Choroid plexus epithelial cell (primary cell): ENCODE measurements at places on chromosomes 11 and 22.

GRCh38 chr22:38017272-38017920 is 33.0 kb upstream of the SOX10 start:
- peak; percentile 74 for DNase-seq

DNA sequence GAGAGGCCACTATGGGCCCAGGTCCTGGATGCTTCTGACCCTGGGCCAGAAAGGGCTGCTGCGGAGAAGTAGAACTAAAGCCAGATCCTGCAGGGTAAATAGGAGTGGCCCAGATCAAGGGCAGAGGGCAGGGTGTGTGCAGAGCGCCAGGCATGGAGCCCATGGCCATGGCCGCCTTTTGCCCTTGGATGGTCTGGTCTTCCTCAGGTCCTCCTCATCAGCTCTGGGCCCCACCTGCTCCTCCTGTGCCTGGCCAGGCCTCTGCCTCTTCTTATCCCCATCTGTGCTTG is 277.6 kb downstream of the BRD1 start:
- DNase-seq, result no peak

- peak; percentile 77 for DNase-seq
These were observed 7.8 kb upstream of the DDI1 start for GRCh38 chr11:104028476-104029263.

GRCh38 chr11:130269326-130269943 is 45.3 kb downstream of the ZBTB44 start:
- no peak for DNase-seq

- peak; percentile 26 for DNase-seq
These were observed 7.0 kb downstream of the SERHL2 start for GRCh38 chr22:42560781-42561180.

DNA sequence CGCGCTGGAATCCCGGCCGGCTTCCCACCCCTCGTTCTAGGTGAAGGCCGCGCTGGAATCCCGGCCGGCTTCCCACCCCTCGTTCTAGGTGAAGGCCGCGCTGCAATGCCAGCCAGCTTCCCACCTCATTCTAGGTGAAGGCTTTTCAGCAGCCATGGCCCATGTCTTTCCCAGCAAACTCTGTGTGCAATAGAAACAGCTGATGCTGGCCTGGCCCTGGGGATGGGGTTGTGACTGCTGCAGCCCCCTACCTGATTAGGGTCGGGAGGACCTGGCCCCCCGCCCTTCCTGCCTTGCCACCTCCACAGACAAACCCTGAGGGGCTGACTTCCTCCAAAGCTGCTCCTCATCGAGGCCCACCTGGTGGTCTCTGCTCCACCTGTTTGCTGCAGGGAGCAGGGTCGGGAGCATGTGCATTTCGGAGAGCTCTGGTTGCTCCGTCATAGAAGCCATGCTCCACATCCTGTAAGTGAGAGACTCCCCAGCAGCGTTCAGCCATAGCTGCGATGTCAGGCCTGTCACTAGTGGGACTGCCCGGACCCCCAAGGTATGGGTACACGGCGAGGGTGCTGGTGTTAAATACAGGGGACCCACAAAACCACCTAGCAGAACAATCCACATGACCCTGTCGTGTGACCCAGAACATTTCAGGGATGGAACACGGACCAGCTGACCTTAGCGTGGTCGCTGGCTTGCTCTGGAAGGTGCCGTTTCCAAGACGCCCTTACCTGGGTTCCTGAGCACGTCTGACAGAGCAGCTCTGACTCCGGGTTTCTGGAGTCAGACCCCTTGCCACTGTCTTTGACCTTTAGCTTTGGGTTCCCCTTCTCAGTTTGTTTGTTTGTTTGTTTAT is 3.3 kb downstream of the ZBED4 start:
- no peak for DNase-seq

DNA sequence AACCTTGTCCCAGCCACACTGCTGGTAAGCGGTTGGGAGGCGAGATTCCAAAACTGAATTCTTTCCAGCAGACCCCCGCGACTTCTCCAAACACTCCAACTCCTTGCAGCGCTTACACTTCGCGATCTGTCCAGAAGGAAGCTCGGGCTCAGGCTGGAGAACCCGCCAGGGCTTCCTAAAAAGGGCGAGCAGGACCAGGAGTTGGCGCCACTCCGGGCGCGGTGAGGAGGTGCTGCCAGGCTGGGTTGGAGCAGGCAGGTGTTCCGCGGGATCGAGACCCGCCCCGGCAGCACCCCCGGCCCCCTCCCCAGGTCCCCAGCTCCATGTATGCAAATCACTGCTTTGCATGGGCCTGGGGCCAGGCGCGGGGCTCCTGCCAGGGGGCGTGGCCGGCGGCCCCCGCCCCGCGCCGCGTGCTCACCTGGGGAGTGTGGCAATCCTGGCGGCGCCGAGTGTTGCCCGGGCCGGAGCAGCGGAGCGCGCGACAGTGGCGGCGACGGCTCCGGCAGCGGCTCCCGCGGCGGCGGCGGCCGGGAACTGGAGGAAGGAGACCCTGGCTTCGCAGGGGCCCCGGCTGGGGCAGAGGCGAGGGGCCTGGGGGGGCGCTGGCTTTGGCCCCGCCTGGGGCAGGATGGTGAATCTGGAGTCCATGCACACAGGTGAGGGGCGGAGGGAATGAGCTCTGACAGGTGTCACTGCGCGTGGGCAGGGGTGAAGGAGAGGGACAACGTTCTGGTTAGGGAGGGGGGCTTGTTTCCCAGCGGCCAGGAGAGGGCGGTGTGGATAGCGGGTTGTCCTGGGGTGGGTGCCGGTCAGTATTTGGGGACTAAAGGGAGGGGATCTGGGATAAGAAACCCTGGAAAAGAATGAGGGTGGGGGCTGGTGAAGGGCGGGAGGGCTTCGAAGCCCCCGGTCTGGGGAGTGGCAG is at the start of gene POU2F3:
Gene POU2F3 (plus strand): TSS at position 428 of the 928 bp plus-strand sequence. CDS start 204 bp downstream, at position 632.
- DNase-seq, result no peak

- DNase-seq, result peak; percentile 82
These were observed at the start of gene BACE1 for GRCh38 chr11:117316197-117316961. Gene BACE1 (minus strand): TSS chr11:117316256. CDS start chr11:117315795, 461 bp downstream.

GRCh38 chr11:12800032-12800671 is 125.9 kb downstream of the TEAD1 start:
- DNase-seq, result peak; percentile 74

- DNase-seq, result peak; percentile 75
These were observed 297.9 kb upstream of the C11orf87 start for GRCh38 chr11:109123816-109124787.

DNA sequence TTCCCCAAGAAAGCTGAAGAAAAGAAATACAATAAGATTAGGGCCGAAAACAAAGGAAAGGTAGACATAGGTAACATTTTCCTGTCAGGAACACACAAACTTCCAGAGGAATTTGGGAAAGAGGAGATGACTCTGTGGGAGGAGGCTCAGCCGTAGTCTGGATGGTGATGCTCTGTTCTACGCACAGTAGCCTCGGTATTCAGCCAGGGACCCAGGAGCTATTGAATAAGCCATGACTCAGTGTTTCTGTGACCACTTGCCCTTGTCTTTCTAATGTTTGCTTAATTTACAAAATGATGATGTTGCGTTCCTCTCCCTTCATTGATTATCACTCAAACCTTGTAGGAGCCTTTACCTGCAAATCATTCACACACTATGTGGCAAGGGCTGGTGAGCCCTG is 745.0 kb downstream of the NTM start:
- peak; percentile 52 for DNase-seq

GRCh38 chr11:12301379-12301778 is 76.0 kb upstream of the PARVA start:
- no peak for DNase-seq

DNA sequence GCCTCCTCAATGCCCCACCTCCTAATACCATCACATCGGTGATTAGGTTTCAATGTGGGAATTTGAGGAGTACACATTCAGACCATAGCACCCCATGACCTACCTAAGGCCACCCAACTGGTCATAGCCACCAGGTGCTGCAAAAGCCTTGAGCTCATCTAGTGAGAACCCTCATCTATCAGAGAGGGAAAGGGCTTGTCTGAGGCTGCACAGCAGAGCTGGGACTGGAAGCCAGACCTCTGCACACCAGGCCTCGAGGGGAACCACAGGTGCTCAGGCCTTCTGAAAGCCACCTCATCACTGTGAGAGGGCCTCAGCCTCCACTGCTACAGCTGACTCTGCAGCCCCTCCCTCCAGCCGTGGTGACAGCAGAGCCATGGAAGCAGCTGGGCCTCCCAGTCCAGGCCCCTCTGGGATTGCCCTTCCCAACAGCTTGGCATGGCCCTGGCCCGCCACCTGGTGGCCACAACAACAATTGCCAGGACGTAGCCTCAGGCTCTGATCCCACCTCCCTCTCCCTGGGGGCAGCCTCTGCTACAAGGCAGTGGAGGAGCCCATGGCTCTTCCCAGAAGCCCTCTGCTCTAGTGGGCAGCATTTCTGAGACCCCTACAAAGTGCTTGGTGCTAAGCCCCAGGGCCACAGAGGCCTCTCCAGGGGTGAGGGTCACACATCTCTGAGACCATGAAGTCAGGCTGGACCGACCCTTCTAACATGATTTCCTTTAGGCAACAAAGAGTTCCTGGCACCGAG is 41.0 kb upstream of the PRDM11 start:
- DNase-seq, result peak; percentile 80

- no peak for DNase-seq
These were observed 4.0 kb downstream of the RPS13 start for GRCh38 chr11:17073370-17074027.

DNA sequence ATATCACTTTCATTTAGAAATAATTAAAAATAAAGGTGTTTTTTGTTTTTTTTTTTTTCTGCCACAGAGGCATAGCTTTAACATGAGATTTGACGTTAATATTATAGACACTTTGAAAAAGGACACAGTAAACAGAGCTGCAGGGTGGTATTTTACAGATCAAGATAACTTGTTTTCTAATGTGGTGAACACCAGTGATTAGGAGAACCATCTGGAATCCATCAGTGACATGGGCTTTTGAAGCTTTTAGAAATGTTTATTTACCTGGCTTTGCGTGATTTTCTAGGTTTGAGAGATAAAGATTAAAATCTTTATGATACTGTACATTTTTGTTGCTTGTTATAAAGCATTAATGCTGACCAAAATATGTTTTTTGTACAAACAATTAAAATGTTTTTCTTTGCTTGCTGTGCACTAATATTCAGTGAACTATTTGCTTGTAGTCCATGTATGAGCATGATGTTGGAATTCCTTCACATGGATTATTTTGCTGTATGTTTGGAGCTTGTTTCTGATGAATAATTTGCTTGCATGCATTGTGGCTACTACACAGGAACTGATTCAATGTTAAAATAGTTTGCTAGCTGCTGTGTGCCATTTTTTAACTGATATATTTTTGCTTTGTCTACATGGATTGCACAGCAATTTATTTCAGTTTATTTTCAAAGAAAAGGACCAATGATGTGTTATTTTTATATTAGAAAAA is 352.1 kb upstream of the NARS2 start:
- no peak for DNase-seq

DNA sequence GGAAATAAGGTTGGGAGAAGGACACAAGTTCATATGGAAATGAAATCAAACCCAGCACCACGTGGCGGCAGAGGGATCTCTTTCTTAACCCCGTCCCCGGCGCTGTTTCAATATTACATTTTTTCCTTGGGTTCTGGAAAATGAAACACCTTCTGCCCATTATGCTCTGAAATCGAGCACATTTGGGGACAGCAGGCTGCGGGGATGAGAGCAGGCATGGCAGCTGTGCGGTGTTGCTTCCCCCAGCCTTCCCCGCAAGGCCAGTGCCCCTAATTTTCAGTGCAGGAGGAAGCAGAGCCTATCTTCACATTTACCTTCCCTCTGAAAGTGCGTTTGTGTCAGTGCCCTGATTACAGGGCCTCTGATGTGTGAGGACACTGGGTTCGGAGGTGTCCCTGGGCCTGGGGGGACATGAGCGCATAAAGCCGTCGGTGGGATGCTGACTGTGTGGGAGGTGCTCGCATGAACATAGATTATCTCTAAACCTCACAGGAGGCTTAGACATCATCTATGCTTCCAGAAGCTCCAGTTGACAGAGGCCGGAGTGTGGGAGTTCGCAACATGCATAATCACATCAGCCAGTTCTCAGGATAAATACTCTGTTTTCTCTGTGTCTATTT is 921.3 kb downstream of the BRD1 start:
- no peak for DNase-seq
